SK-N-DZ (cell line): ENCODE measurements at places on chromosomes 7 and 10.

DNA sequence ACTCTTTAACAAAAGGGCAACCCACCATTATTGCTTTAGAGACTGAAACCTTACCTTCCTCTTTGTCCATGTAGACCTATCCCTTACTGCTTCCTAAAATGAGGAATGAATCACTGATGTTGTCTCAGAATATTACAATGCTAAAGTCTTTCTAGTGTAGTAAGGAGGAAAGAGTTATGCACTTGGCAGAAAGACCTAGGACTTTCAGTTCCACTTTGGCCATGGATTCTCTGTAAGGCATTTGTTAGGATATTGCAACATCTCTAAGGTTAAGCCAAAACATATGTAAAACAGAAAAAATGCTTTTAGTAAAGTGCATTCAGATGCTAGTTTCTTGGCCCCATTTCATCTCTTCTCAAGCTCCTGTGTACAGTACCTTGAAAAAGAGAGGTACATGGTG, 230.9 kb downstream of the PARD3 start:
- no peak for DNase-seq

- DNase-seq = no peak
Measured at GRCh38 chr10:125025341-125025740, 83.4 kb downstream of the ZRANB1 start.

- peak; percentile 64 for DNase-seq
Measured at GRCh38 chr7:74294191-74294998, 5.2 kb downstream of the CLIP2 start.

DNA sequence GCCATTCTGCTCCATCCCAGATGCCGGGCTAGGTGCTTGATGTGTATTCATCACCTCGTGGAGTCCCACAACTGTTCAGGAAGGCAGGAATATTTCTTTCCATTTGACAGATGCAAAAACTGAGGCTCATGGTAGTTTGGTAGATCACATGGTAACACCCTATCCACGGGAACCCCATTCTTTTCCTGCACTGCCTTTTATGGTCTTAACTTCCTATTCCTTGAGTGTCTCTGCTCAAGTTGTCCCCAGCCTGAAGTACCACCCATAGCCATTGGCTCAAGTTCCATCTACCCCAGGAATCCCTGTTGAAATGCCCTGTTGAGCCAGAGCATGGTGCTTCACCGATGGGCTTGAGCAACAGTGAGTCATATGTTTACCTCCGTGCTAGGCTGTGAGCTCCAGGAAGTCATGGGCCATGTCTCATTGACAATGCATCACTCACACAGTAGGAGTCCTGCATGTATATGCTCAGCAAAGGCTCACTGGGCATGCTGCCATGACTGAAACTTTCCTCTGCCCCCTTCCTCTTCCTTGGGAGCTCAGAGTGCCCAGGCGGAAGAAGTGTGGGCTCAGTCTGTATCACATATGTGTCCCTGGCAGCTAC, 71.7 kb upstream of the ADAM12 start:
- DNase-seq = no peak

DNA sequence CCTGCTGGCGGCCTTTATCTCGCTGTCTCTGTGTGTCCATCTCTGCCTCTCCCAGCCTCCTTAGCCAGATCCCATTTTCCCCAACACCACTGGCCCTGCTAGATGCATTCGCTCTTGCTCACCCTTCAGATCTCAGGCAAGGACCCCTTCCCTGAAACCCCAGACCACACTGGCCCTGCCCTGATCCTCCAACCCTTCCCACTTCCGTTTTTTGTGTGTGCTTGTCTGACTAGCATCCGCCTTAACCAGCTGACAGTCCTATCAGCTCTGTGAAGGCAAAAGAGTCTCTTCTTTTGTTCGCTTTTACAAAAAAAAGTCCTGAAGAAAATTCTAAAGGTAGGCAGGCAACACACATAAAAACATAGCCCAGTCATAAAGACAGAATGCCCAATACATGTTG, 28.7 kb downstream of the CHST15 start:
- no peak for DNase-seq

GRCh38 chr10:73817826-73818225, 6.4 kb upstream of the NDST2 start:
- no peak for DNase-seq

GRCh38 chr10:70106958-70107791, 25.4 kb downstream of the AIFM2 start:
- no peak for DNase-seq

- DNase-seq = no peak
Measured at GRCh38 chr10:3951993-3952392, 167.0 kb upstream of the KLF6 start.

- no peak for DNase-seq
Measured at GRCh38 chr10:91610444-91610843, 22.4 kb downstream of the PPP1R3C start.

DNA sequence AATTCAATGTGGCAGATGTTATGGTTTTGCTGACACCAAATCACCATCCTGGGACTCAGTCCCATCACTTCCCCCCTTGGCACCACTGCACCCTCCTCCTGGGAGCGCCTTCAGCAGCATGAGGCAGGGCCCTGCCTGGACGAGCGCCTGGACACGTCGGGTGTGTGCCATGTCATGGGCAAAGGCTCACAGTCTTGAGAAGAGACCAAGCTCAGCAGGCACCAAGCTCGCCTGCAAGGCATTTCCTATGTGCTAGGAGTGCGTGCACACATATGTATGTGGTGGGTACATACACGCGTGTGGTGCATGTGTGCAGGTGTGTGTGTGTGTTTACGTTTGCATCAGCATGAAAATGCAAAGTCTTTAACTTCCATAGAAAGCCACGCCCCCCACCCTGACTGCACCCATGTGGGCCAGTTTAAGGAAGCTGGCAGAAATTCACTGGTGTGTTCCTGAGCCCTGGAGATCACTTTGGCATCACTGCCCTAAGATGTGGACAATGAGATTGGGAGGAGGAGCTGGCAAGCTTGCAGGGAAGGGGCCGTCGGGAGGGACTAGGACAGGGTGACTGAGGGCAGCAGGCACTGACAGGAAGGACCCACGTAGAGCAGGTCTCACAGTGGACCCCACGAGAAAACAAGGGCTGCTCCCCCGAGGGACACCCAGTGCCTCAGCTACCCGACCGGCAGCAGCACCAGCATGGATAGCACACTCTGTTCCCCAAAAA, 169.9 kb upstream of the PPP2R2D start:
- no peak for DNase-seq

DNA sequence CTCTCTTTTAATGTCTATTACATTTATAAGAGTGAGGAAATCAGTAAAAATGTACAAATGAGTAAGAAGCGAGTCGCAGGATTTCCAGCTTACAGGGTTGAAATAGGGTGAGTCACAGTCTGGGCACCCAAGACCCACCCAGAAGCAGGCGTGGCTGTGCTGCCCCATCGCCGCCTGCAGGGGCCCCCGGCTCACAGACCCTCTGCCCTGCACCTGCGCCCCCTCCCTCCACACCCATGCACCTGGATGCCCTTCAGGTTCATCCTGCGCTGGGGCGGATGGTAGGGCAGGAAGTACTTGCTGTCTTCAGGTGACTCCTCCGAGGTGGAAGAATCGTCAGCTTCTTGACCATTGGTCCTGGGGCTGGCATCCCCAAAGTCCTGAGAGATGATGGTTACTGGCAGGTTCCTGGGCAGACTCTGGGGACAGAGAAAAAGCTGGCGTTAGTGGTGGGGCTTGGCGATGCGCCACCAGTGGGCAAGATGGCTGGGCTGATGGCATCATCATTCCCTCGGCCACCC, 90.2 kb upstream of the GNA12 start:
- DNase-seq = no peak

DNA sequence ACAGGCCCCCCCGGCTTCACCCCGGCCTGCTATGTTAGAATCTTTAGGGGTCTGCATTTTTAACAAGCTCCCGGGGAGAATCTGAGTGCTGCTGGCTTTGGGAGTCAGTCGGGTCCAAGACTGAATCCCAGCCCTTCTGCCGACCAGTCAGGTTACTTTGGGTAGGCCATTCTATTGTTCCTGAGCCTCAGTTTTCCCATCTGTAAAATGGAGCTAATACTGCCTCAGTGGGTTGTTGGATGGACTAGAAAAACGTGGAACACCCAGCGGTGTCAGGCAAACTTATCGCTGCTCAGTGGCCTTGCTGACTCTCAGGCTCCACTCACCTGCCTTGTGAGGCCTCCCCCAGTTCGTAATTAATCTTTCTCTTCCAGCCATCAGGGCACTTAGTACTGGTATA, 11.7 kb downstream of the TBATA start:
- no peak for DNase-seq

GRCh38 chr7:9835199-9835598, 1138.5 kb upstream of the PHF14 start:
- DNase-seq = no peak

DNA sequence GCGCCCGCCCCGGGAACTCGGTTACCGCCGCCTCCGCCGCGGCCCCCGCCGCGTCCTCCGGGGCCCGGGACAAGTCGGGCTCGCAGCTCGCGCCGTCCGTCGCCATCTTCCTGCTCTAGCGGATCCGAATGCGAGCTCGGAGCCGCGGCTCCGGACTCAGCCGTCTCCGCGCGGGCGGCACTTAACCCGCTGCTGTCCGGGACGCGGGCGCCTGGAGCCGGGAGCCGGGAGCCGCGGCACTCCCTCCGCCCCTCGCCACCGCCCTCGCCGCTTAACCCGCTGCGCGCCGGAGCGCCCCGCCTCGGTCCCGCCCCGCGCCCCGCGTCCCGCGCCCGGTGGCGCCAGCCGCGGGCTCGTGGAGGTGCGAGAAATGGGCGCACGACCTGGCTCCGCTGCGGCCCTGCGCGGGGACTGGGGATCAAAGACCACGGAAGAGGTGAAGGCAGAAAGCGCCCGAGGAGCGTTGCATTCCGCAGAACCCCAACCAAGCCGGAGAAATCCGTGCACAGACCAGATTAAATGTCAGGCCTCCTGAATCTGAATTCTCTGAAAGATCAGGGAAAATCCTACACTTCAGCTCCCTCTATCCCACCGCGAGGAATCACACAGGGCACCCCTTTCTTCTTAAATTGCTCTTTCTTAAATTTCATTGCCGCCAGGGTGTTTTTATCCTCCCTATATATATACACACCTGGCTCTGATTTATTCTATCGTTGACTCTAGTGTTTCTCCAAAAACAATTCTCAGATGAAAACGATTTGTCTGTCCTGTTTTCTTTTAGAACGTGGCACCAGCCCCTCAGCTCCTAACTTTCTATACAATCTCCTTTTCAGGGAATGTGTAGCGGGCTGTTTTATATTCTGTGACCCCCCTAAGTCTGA, at the start of gene CTTNBP2:
Gene CTTNBP2 (minus strand): TSS at position 132 of the 881 bp plus-strand sequence. CDS start 26 bp downstream, at position 106.
- DNase-seq = no peak

DNA sequence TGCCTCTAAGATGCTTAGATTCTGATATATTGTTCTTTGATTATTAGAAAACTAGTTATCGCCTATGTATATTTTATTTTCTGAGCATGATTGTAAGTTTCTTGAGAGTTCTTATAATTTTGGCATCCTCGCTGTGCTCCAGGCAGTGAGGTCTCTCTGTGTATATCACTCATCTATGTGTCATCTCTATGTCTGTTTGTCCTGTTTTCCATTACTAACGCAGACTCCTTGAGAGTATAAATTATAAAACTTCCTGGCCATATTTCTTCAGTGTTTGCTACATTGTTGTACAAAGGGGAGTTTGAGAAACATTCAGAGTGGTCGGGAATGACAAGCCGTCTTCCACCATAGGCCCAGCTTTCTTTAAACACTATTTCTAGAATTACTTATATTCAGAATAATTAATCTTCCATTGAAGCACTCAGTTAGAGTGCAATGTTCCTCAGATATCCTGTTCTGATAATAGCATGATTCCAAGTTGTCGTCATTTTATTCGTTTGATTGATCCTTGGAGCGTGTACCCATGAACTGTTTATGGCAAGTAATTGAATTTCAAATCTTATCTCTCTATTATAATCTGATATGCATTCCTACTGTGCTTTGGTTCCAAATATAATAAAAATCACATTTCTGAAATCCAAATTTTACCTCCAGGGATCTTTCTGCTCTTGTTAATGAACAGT, 206.6 kb downstream of the BAMBI start:
- no peak for DNase-seq

GRCh38 chr10:120386896-120387295, 70.1 kb upstream of the PLPP4 start:
- no peak for DNase-seq

DNA sequence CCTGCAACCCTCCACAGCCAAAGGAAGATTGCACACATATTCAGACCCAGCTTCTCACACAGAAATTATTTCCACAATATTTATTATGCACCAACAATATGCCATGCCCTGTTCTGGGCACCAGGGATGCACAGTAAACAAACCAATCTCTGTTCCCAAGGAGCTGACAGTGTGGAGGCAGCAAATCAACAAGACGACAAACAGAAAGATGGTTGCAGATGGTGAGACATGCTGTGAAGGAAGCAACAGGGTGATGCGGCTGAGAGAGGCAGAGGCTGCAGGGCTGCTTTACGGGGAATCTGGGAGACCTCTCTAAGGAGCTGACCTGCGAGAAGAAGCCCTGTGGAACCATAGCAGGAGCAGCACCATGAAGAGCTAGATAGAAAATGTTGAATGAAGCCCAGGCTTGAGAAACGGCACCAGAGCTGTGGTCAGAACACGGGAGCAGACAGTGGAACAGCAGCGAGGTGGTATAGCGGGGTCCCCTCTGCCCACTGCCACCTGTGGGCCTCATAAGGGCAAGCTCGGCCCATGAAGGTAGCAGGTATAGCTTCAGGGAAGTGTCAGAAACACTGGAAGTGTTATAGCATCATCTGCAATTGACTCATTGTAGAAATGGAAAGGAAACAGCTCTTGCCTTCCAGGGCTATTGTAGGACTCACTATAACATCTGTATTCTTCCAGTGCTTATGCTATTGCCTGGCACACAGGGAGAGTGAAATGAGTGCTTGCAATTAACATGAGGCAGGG, 17.4 kb downstream of the RBP3 start:
- no peak for DNase-seq

- DNase-seq = no peak
Measured at GRCh38 chr10:90313576-90314325, 544.1 kb downstream of the HTR7 start.

DNA sequence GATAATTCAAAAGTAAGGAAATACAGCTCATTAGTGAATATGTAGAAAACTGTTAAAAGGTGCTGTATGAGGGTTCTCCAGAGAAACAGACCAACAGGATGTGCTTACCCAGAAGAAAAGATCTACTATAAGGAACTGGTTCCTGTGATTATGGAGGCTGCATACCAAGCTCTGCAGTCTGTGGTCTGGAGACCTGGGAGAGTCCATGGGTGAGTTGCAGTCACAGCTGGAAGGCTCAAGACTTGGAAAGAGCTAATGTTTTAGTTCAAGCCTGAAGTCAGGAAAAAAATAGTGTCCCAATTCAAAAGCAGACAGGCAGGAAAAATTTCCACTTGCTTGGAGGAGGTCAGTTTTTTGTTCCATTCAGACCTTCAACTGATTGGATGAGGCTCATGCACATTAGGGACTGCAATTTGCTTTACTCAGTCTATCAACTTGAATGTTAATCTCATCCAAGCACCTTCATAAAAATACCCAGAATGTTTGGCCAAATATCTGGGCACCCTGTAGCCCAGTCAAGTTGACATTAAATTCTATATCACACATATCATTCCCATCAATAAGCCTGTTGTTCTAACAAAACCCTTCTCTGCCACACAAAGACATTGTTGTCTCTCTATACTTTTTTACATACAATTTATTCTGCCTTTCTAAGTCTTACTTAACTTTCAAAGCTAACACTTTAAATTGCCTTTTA, 197.9 kb upstream of the KLF6 start:
- no peak for DNase-seq

- no peak for DNase-seq
Measured at GRCh38 chr7:40775877-40776276, 641.1 kb downstream of the SUGCT start.

GRCh38 chr7:54476609-54477008, 65.6 kb upstream of the VSTM2A start:
- no peak for DNase-seq

GRCh38 chr7:143245123-143245522, 18.1 kb upstream of the GSTK1 start:
- DNase-seq = no peak

- no peak for DNase-seq
Measured at GRCh38 chr10:118799777-118800176, 45.0 kb upstream of the CACUL1 start.
